Glomerular endothelial cell (primary cell): ENCODE measurements at places on chromosomes 5 and 9. TPM values are rescaled to one million over a fixed set of nuclear protein-coding genes. Genes with fewer than 3 reads are reported as not detected.

Gene FCN2
- total RNA-seq: not detected in 2 replicates

Gene EFNA5
- total RNA-seq: 9.1 and 15.6 TPM in 2 replicates

Gene COL5A1
- total RNA-seq: 185 and 366 TPM in 2 replicates

Gene TXNDC8
- not detected in 2 replicates for total RNA-seq

Gene PDLIM7
- 341 and 346 TPM in 2 replicates for total RNA-seq

Gene DND1
- 0.29 and 1.1 TPM in 2 replicates for total RNA-seq

Gene PTGS1
- 1.1 and 4.2 TPM in 2 replicates for total RNA-seq

Gene SLC36A3
- total RNA-seq: not detected in 2 replicates

Gene LTC4S
- total RNA-seq: not detected in 2 replicates

Gene PKD2L2
- total RNA-seq: not detected in 2 replicates

Gene ADRB2
- 0.70 and 2.5 TPM in 2 replicates for total RNA-seq

GRCh38 chr9:72349240-72349639, 15.8 kb downstream of the ZFAND5 start:
- DNase-seq: no peak

- DNase-seq: no peak
Measured at GRCh38 chr5:122221857-122222256, 90.2 kb upstream of the SNCAIP start.

DNA sequence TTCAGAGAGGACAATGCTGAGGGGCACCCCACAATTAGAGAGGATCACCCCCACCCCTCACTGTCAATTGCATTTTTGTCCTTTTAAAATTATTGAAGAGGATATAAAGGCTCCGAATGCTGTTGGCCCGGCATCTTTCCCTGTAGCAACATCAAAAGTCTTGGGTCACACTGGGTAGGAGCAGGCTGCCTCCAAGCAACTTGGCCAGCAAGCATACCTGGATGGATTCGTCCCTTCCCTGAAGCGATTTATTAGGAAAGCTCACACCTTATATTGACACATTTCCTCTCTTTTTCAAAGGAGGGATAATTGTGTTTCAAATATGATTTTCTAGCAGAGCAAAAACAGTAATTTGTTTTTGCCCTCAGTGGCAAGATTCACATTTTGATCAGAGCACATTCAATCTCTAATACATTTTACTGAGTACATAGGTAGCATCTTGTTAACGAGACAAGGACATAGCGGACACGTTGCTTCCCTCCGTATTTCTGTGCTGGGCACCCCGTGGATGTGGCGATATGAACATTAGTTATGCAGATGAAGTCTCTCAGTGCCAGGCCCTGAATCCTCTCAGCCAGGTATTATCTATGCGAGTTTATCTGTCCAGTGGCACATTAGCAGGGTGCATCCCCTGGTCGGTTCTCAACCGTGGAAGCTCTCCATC, 321.5 kb downstream of the NTRK2 start:
- no peak for DNase-seq

DNA sequence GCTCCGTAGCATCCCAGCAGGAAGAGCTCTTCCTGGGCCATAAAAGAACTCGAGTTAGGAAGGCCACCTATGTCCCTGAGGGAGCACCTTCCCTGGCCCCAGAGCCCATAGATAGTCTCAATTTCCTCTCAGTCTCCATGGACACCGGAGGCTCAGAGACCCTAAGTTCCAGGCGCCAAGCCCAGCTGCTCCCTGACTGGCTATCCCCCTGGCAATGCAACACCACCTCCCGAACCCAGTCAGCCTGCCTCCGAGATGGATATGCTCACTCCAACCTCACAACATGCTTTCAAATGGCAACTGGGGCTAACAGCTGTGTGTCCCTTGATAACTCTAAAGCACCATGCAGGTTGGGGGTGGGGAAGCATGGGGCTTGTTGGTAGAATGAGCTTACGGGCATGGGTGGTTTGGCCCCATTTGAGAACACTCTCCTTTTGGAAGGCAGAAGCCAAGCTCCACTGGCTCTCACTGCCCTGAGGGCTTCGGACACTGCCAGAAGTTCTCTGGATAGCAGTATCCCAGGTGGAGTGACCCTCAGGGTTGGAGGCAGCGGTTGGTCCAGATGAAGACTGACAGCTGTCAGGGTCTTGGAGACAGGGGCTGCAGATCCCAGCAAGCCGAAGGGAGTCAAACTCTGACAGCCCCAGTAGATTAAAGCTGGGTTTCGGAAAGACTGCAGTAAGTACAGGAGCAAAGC, 165.3 kb downstream of the PAX5 start:
- DNase-seq: no peak

- DNase-seq: no peak
Measured at GRCh38 chr9:124197177-124198095, 60.3 kb upstream of the NEK6 start.

GRCh38 chr5:58299256-58299655, 160.6 kb downstream of the PLK2 start:
- no peak for DNase-seq

DNA sequence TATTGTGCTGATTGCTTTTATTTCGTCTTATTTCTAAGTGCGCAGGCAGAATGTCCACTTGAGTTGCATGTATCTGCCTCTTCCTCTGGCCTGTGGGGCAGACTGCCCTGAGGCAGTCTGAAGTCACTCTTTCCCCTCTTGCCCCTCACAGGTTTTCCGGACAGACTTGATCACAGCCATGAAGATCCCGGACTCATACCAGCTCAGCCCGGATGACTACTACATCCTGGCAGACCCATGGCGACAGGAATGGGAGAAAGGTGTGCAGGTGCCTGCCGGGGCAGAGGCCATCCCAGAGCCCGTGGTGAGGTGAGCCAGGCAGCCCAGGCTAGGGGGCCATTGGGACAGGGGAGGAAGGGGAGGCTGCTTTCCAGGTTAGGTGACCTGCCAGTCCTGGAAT, 26.4 kb downstream of the JADE2 start:
- no peak for DNase-seq

GRCh38 chr9:88737876-88738275, 202.9 kb downstream of the NXNL2 start:
- no peak for DNase-seq

DNA sequence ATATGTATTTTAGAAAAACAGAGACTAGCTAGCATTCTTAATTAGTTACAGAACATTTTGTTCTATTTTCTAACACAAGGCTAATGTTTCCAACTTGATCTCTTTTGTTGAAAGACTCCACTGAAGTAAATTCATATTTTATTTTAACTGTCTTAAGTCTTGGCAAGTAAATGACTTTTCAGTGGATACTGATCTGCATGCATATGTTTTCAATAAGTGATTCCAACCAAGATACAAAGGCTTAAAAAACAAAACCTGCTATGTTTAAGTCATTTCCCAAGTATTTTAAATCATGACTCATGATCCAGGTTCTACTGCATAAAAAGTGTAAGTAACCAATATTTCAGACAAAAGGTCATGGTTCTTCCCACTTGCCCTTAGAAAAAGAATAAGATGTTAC, 5.7 kb downstream of the CDO1 start:
- DNase-seq: no peak

- no peak for DNase-seq
Measured at GRCh38 chr9:89312222-89312571, 1.2 kb downstream of the CKS2 start.

DNA sequence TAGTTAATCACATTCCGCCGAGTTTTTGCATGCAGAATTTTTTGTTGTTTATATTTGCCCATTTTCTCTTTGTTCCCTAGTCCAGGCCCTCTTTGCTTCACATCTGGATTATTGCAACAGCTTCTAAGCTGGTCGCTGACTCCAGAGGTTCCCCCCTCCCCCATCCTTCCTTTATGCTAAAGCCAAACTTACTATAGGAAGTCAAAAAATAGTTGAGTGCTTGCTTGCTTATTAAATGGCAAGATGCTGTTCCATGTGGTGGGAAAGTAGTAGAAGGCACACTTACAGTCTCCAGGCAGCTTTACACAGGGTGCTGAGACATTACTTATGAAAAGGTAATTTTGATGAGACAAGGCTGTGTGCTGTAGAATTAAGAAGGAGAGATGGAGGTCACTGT, 1.3 kb downstream of the ZBTB34 start:
- DNase-seq: no peak

DNA sequence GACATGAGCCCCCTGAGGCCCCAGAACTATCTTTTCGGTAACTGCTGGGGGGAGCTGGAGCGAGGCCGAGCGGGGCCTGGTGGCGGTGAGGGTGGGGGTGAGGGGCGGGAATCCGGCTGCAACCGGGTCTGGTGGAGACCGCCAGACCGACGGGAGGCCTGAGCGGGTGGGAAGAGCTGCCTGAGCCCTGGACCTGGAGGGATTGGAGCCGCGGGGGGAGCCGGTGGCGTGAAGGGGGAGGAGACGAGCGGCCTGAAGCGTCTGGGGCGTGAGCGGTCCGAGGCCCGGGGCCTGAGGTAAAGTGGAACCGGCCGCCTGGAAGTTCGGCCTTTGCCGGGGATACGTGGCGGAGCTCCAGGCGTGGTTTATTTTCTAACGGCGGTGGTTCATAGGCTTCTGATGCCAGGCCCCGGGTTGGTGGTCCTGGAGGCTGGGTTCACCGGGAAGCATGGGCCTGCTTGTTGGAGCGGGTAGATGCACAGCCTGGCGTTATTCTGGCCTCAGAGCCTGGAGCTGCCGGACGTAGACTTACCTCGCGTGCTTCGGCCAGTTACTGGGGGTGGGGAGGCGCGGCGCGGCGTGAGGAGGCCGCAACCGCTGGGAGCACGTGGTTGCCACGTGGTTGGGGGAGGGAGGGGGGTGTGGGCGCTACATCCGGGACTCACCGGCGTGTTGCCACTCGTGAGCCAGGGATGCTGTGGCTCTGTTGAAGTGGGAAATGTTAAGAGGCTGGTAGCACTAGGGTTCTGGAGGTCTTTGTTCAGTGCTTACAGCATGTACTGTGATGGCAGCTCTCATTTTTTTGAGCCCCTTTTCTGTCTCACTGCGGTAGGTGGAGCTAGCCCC, 544 bp downstream of the NPM1 start:
- no peak for DNase-seq

GRCh38 chr9:12797037-12797436, 22.2 kb downstream of the LURAP1L start:
- no peak for DNase-seq

DNA sequence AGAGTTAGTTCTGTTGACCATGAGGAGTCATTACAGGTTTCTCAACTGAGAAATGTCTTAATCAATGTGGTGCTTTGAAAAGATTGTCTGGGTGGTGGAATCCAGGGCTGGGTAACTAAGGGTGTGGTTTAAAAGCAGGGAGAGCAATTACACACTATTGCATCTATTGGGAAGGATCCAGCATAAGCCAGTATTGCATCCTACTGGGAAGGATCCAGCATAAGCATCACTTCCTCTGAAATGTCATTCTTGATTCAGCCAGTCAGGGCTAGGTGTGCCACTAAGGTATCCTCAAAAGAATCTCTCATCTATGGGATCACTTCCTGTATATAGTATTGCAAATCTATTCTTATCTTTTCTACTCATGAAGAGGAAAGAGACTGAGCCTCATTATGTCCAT, 38.6 kb downstream of the ELOVL7 start:
- no peak for DNase-seq

DNA sequence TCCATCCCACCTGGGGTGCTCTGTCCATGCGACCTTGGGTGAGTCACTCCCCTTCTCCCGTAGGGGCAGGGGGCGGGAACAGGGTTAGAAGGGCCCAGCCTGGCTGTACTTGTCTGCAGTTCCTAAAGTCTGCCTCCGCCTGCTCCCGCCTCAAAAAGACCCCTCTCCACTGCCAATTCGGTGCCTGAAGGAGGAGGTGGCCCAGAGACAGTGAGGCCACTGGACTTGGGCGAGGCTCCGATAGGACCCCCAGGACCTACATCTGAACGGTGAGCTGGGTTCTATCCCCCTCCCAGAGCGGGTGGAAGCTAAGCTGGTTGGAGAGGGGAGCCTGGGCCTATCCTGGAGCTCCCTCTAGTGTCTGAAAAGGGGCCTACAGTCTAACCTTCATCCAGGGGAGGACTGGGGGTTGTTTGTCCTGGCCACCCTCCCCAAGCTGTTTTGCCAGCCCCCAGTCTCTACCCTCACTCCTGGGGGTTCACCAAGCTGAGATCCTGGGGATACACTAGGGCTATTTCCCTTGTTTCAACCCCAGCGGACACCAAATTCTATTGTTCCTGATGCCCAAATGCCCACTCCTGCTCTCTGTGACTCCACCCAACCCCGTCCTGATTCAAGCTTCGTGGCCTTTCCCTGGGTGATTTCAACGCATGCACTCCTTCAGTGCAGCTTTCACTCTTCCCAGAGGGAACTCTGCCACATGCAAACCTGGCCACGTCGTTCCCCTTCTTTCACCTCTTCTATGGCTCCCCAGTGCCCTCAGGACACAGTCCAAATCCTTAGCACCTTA, 6.1 kb upstream of the CRB2 start:
- no peak for DNase-seq
